ENCODE measurements at places on chromosomes 3 and 15. TPM values are rescaled to one million over a fixed set of nuclear protein-coding genes. Genes with fewer than 3 reads are reported as not detected.

- no peak overlapping the region for H3K27ac ChIP-seq
- no peaks in the 10 kb centered on the region for H3K4me1 ChIP-seq
- no peak overlapping the region for H3K4me3 ChIP-seq
These were observed 69.6 kb downstream of the SEMA5B start for GRCh38 chr3:122957707-122958689.

- H3K27ac ChIP-seq: no peak overlapping the region
- no peak for DNase-seq
- no peaks in the 10 kb centered on the region for H3K36me3 ChIP-seq
- H3K27me3 ChIP-seq: 0 out of 3 replicates have a peak, but pooled peaks cover 4% of the 10 kb centered on the region
These were observed 40.2 kb downstream of the ATP2B2 start for GRCh38 chr3:10465161-10465560.

PROS1 gene
- polyA plus RNA-seq: 63.8 TPM

GOLGA8R gene
- polyA plus RNA-seq: 0.08 TPM

SAMMSON gene
- polyA plus RNA-seq: not detected
